ENCODE measurements at places on chromosomes 1 and 21. TPM values are rescaled to one million over a fixed set of nuclear protein-coding genes. Genes with fewer than 3 reads are reported as not detected.

The PPM1J gene
- 6.9 TPM for total RNA-seq

The FCRL5 gene
- total RNA-seq, result not detected

The CLDN17 gene
- not detected for total RNA-seq

The CNR2 gene
- total RNA-seq, result not detected

The ITLN2 gene
- not detected for total RNA-seq

The FMO2 gene
- total RNA-seq, result not detected

The SLC1A7 gene
- not detected for total RNA-seq

The KRTAP19-3 gene
- total RNA-seq, result not detected

The PATJ gene
- 3.2 TPM for total RNA-seq

The IQGAP3 gene
- total RNA-seq, result 29.4 TPM

The DPT gene
- not detected for total RNA-seq

The PLA2G2D gene
- not detected for total RNA-seq

The LCE2B gene
- not detected for total RNA-seq

The KPRP gene
- total RNA-seq, result not detected

The OR2L5 gene
- total RNA-seq, result not detected

The ST6GALNAC3 gene
- 0.58 TPM for total RNA-seq

The MYBPH gene
- 0.18 TPM for total RNA-seq

The LCK gene
- not detected for total RNA-seq

The OR14C36 gene
- not detected for total RNA-seq

The JTB gene
- 204 TPM for total RNA-seq

The CIART gene
- total RNA-seq, result 1.8 TPM

The URB1 gene
- 14.4 TPM for total RNA-seq

The CACHD1 gene
- 2.1 TPM for total RNA-seq

The ETV3L gene
- total RNA-seq, result not detected
